ENCODE measurements at places on chromosomes 1 and 21.
A peak's percentile ranks its signal among the peaks of the same experiment; 100 is the strongest.

DNA sequence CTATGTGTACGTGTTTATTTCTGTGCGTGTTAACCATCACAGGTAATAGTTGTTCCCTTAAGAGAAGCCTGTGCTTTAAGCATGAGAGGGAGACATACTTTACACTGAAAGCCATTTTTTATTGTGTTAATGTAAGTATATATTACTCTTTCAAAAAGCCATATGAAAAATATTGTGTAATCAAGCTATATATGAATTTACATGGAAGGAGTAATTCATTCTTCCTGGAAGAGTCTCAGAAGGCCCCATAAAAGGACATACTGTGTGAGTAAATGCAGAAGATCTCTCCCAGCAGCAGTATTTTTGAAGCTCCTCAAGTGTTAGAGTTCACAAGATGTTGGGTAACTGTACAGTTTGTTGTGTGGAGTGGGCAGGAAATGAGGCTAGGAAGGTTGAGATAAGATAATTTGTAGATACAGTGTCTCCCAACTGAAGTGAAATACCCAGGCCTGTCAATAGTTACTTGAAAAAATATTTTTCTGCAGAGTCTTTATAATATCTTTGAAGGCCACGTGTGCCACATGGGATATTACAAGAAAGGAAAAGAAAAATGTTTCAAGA lies 138.3 kb downstream of the PTGER3 start:
- no peak for DNase-seq

DNA sequence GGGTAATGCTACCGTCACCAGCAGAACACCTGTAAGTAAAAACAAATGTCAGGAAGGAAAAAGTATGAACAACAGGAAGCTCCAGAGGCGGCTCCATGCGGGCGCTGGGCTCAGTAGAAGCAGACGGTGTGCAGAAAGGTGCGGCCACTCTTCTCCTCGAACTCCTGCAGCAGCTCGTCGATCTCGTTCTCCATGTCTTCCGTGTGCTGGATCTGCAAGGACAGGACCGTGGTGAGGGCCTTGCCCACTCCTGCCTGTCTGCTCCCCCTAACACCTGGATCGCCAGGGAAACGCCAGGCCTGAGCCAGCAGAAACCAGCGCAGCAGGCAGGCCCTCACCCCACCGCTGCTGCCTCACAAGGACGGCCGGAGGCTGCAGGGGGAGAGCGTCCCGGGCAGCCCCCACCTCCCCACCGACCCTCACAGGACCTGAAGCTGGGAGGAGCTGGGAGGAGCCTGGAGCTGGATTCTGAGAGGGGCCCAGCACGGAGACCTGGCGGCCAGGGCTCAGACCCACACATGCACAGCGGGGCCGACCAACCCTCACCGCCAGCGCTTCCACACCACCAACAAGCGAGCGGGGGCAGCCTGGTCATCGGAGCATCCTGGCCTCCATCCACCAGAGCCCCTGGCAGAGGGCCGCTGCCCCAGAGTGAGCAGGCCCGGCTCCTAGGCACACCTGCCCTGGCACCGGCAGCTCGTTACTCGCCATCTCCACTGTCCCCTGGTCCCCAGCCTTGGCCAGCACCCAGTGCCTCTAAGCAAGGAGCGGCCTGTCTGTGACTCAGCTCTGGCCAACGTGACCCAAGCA lies 1.7 kb upstream of the TMEM240 start:
- DNase-seq = no peak

- no peak for DNase-seq
These were observed 9.9 kb downstream of the GIPC2 start for GRCh38 chr1:78055565-78056132.

DNA sequence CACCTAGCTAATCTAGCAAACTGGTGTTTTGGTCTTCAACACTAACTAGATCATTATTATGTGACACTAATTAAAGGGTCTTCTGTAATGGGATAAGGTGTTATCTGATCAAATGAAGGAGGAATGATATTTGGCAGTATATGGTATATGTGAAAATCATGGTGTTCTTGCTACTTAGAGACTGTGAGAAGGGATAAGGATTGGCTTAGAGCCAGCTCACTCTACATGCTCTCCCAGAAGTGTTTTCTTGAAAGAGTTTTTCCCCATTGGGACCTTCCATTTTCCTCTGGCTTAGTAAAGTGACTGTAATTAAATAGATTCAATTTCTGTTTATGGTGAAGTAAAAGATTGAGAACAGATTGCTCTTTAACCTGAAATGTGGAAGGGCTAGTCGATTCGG lies 71.2 kb upstream of the RGL1 start:
- DNase-seq = no peak

- DNase-seq = no peak
These were observed 41.0 kb downstream of the DEGS1 start for GRCh38 chr1:224223819-224224714.

DNA sequence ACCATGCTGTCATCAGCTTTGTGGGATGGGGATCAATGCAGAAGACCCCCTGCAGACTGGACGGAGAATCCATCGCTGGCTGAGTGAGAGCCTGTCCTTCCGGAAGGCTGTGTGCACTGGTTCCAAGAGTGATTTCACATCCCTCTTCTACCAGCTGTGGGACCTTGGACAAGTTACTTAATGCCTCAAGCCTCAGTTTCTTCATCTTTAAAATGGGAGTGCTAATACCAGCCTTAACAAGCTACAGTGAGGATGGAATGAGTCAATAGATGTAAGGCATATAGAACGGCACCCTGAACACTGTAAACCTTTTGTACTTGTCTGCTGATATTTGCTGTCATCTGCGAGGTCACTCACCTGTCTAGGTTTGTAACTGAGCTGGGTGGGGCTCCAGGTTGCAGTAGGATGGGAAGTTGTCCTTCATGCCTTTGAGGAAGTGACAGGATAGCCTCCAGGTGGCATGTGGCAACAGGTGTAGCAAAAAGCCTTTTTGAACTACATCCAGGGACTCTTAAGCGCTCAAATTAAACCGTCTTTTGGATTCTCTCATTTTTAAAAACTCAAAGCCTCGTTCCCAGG lies 27.5 kb downstream of the TMEM51 start:
- DNase-seq = no peak

DNA sequence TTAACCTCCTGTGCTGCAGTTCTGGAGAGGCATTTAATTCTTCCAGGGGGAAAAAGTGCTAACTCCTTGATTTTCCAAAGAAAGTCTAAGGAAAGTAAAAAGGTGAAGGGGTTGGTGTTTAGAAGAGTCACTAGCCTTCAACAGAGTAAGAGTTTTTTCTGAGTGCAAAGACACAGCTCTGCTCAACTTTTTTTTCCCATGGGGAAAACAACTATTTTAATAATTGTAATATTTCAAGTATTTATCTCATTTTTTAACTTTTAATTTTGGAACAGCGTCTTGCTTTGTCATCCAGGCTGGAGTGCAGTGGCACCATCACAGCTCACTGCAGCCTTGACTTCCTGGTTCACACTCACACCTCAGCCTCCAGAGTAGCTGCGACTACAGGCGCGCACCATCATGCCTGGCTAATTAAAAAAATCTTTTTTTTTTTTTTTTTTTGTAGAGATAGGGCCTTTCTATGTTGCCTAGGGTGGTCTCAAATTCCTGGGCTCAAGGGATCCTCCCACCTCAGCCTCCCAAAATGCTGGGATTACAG lies 202.6 kb downstream of the APP start:
- no peak for DNase-seq

- DNase-seq = no peak
These were observed 17.7 kb downstream of the PLEKHM2 start for GRCh38 chr1:15701784-15702183.

- no peak for DNase-seq
These were observed 137.8 kb downstream of the PEX14 start for GRCh38 chr1:10612436-10613160.

DNA sequence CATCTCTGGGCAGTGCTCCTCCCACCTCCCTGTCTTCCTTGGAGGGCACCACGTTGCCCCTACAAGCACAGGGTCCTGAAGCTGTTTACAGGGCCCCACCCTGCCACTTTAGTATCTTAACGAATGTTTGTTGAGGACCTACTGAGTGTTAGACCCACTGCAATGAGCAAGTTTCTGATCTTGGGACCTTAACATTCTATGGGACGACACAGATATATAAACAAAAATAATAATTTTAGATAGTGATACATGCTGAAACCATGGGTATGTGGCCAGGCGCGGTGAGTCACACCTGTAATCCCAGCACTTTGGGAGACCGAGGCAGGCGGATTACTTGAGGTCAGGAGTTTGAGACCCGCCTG lies 10.1 kb downstream of the ENTREP3 start:
- no peak for DNase-seq

GRCh38 chr1:55216096-55216495 lies 932 bp upstream of the USP24 start:
- no peak for DNase-seq

GRCh38 chr1:34744851-34745250 lies 10.0 kb upstream of the GJB5 start:
- no peak for DNase-seq

GRCh38 chr1:18531503-18531845 lies 50.7 kb downstream of the KLHDC7A start:
- peak; percentile 15 for DNase-seq

GRCh38 chr1:173424782-173425407 lies 52.2 kb upstream of the PRDX6 start:
- DNase-seq = no peak

- DNase-seq = peak; percentile 77
These were observed 5.1 kb downstream of the CLCNKA start for GRCh38 chr1:16026723-16027484.

- no peak for DNase-seq
These were observed 1.9 kb downstream of the SLC30A10 start for GRCh38 chr1:219926363-219926998.

DNA sequence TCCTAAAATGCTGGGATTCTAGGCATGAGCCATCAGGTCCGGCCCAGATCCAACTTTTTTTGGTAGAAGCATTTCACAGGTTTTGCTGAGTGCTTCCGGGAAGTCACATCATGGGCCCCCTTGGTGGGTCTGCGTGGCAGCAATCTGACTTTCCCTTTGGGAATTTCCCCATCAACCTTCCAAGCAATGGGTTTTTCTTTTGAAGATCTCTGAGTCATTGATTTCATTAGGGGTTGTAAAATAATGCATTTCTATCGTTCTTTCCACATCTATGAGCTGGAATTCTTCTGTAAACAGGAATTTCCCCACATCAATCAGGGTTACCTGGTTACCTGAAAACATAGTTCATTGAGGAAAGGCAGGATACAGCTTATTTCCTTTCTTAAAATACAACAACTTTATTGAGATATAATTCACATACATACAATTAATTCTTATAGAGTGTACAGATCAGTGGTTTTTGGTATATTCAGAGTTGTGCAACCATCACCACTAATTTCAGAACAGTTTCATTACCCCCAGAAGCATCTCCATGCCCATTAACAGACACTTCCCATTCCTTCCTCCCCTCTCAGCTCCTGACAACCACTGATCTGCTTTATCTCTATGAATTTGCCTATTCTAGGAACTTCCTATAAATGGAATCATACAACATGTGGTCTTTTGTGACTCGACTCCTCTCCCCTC lies 9.9 kb upstream of the ZBTB17 start:
- DNase-seq = no peak

GRCh38 chr1:25006770-25007169 lies 76.7 kb upstream of the RUNX3 start:
- DNase-seq = no peak

GRCh38 chr1:240998024-240998423 lies 359.0 kb downstream of the RGS7 start:
- DNase-seq = no peak

GRCh38 chr21:39620856-39621255 lies 8.1 kb downstream of the B3GALT5 start:
- DNase-seq = no peak

- DNase-seq = no peak
These were observed 16.4 kb downstream of the SPRTN start for GRCh38 chr1:231354330-231355020.

GRCh38 chr1:23403735-23404486 lies 20.6 kb downstream of the TCEA3 start:
- DNase-seq = peak; percentile 95

- DNase-seq = no peak
These were observed 74.9 kb downstream of the NFASC start for GRCh38 chr1:204945565-204945977.

GRCh38 chr1:91929250-91929649 lies 20.0 kb upstream of the BRDT start:
- DNase-seq = no peak

DNA sequence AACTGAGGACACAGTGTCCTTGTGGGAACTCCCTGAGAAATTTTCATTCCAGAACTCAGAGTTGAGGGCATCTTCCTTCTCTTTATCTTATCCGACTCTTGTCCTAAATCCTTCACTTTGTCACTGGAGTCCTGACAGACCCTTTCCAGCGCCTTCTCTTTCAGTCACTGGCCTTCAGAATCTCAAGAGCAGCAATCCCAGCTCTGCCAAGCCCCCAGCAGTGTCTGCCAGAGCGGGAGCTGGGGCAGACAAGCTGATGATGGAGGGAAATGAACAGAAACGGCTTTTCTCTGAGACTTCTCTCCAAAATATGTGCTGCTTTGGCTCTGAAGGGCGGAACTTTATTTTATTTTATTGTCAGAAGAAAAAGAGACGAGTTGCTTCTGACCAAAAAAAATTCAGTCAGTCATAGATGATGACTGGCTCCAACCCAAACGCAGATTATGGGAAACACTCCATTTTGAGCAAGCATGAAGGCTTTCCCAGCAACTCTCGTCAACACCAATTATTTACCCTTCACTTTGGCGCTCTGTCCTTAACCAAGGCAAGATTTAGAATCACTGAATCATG lies 32.2 kb downstream of the MIS18A start:
- DNase-seq = no peak

DNA sequence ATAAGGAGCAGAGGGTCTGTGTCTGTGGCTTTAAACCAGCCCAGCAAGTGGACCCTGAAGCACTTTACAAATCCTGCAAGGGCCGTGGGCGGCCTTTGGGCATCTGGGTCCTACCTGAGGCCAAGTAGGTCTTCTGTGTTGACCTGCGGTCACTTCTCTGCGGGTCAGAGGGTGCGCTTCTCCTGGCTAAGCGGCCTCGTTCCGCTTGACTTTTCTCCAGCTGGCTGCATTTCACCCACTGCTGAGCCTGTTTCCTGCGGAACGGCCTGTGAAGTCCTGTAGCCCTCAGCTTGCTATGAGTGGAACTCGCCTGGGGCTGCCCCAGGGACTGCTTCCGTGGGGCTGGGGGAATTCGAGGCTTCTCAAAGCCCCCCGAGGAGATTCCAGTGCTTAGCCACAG lies 43.3 kb downstream of the SLC37A1 start:
- peak; percentile 46 for DNase-seq

DNA sequence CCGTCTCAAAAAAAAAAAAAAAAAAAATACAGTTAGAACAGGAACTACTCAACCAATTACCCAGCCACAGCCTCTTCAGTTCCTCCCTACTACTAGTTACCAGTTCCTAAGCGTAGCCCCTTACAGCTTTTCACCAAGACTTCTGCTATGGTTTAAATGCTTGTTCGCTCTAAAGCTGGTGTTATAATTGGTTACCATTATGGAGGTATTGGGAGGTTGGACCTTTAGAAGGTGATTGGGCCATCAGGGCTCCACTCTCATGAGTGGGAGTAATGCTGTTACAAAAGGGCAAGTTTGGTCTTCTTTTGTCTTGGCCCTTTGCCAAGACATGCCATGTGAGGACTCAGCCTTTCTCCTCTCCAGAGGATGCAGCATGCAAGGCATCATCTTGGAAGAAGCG lies 3.0 kb upstream of the SMPDL3B start:
- DNase-seq = no peak

GRCh38 chr1:206693029-206693428 lies 8.3 kb downstream of the MAPKAPK2 start:
- DNase-seq = no peak
